ENCODE measurements at places on chromosomes 2 and 18. TPM values are rescaled to one million over a fixed set of nuclear protein-coding genes. Genes with fewer than 3 reads are reported as not detected.

Gene SP140
- 58.7 TPM for total RNA-seq

Gene SERPINB12
- total RNA-seq = not detected

Gene ARMC9
- total RNA-seq = 2.5 TPM

- DNase-seq = no peak
These were observed 88.5 kb upstream of the COL5A2 start for GRCh38 chr2:189267925-189268579.

Data from activated naive CD8-positive, alpha-beta T cell treated with anti-CD3 and anti-CD28 coated beads, Interleukin-2, amount 10 ng/mL, durations not matched to agents 7 days and 5 days (primary cell).